ENCODE measurements at places on chromosomes 2 and 18. TPM values are rescaled to one million over a fixed set of nuclear protein-coding genes. Genes with fewer than 3 reads are reported as not detected.

DNA sequence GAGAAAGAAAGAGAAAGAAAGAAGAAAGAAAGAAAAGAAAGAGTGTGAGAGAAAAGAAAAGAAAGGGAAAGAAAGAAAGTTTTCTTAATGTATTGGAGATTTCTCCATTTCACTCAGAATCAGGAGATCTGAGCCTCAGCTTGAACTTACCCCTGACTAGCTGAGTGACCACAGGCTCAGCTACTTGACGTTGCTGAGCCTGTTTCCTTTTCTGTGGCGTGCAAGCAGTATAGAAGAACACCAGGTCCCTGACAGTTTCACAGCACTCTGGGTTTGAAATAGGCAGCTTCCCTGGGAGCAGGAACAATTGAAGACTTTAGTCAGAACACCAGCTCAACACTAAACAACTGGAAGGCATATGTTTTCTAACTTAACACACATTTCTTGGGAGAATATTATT is 44.7 kb downstream of the MARCO start:
- no peak for DNase-seq

DNA sequence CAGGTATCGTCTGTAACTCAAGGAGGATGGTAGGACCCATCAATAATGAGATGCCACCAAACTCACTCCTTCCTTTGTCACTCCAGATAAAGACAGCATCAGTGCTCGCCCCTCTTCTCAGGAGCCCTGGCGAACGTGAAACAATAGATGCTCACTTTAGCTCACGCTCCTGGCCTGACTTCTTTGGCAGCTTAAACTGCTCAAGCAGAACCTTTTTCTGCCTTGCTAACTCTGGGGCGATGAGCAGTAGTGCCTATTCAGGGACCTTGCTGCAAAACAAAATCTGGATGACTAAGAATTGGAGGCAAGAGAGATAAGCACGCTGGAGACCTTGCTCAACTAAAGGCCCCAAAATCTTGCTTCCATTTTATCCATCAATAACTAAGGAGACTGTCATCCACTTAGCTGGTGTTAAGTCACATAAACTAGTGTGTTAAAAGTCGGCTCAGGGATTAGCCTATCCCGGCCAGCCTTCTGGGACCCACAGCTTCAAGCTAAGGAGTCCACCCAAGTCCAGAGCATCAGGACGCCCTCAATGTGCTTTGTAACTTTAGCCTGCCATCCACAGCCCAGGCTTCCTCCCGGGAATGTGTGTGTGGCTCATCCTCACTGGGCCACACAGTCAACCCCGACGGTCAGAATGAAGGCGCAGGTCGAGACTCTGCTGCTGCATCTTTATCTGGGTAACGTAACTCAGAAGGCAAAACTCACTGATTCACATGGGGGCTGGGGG is 38.9 kb downstream of the ZNF516 start:
- DNase-seq, result no peak

GRCh38 chr2:157443795-157444640 is at the start of gene CYTIP:
CYTIP (minus strand) TSS chr2:157444089; CDS start chr2:157444020, 69 bp downstream.
- DNase-seq, result no peak

The TUBA3E gene
- total RNA-seq, result not detected

The CHST10 gene
- 9.8 TPM for total RNA-seq
